ENCODE measurements at places on chromosomes 1 and 21.

DNA sequence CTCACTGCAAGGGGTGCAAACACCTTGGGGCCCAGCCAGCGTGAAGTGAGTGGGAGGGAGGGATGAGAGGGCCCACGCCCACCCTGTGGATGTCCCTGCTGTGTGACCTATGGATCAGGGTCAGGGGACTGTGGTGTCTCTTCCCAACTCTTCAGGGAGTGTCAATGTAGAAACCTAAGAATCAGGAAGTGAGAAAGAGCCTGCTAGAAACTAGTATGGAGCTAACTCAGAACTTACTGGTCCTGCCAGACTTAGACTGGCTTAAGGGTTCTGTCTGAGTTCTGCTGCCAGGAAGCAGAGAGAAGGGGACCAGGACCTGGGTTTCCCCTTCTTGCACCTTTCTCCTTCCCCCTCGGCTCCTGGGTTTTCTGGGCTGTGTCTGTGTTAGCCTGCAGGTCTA is 1.8 kb upstream of the IL10 start:
- no peak for DNase-seq

DNA sequence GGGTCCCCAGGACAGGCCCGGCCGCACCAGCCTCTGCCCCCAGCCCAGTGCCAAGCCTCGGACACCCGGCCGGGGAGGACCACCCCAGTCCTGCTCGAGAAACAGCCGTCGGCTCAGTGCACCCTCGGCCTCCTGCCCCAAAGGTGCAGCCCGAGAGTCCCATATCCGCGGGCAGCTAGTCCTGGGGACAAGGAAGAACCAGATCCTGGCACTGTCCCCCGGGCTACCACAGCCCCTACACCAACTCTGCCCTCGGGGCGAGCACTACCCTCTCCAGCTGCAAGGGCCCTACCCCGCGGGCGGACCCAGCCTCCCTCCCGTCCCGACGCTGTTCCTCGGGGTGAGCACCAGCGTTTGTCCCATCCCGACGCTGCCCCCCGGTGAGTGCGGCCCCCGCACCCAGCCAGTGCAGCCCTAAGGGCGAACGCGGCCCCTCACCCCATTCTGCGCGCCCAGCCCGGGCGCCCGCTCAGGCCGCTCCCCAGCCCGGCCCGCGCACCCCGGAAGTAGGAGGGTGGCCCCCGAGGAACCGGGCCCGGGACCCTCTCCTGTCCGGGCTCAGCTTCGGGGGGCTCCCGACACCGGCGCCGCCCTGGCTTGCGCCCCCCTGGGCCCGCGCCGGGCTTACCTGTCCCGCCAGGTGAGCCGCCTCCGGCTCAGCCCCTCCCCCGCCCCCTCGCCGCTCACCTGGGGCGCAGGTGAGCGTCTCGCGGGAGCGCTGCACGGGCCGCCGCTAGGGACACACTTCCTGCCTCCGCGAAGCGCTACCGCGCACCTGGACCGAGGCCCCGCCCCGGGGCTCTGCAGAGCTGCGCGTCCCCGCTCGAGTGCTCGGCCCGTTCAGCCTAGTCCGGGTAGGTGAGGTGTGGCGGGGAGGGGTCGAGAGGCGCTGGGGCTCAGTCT is at the start of gene KDF1:
Gene KDF1, minus strand, starts transcription at position 747 of the 903 bp plus-strand sequence. CDS start 8,088 bp downstream, outside the sequence.
- no peak for DNase-seq

DNA sequence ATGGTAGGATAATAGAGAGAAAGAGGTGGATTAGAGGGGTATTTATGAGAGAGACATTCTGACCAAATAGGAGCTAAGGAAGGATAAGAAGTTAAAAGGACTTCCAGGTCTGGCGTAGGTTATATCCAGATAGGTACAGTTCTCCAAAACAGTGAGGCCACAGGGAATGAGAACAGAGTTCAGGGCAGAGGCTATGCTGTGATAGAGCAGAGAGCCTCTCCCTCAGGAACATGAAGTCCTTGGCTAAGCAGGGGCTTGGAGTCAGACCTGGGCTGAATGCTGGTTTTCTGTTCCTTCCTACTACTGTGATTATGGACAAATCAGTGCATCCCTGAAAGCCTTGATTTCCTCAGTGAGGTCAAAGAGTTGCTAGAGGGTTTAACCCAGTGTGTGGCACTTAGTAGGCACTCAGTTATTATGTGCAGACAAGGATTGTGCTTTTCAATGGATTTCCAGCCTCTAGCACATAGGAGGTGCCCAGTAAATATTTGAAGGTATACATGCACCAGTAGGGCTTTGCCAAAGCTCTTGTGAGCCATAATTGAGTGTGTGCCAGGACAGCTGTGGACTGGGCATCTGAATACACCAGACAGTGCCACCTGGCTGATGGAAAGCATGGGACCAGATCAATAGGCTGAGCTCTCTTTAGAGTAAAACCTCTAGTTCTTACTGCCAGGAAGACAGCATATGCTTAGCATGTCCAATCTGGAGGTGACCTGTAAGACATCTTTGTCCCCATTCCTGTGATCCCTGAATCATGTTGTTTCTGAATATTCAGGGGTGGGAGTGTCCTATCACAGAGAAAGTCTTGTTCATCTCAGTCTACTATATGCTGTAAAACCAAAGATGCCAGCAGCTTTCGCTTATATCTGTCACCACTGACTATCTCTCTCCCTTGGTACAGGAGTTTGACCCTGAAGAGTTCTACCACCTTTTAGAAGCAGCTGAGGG is 111.1 kb downstream of the PIK3R3 start:
- DNase-seq: no peak

DNA sequence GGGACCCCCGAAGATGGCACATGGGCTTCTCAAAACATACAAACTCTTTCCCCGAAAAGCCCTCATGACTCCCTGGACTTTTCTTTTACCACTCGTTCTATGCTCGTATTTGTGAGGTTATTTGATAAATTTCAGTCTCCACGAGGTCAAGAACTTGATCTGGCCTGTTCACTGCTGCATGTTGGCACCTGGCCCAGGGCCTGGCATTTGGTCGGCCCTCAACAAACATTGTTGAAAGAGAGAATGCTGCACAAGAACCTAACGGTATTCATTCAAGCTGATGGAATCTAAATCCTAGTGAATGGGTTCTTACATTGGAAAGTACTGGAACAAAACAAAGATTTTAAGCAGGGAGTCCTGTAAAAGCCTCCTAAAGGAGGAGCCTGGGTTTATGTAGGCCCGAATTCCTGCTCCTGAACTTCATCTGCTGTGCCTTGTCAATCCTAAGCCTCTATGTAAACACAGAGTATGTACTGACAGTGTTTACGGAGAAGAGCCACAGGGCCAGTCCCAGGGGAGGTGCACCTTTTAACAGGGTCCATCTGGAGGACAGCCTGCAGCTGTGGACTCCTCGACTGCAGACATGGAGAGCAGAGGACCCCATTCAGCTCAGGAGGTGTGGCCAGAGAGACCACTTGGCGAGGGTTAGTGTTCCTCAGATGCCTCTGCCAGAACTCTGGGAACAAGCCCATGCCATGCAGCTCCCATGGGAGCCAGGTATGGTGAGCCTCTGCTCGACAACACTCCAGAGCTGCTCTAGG is 46.9 kb downstream of the L1TD1 start:
- no peak for DNase-seq

DNA sequence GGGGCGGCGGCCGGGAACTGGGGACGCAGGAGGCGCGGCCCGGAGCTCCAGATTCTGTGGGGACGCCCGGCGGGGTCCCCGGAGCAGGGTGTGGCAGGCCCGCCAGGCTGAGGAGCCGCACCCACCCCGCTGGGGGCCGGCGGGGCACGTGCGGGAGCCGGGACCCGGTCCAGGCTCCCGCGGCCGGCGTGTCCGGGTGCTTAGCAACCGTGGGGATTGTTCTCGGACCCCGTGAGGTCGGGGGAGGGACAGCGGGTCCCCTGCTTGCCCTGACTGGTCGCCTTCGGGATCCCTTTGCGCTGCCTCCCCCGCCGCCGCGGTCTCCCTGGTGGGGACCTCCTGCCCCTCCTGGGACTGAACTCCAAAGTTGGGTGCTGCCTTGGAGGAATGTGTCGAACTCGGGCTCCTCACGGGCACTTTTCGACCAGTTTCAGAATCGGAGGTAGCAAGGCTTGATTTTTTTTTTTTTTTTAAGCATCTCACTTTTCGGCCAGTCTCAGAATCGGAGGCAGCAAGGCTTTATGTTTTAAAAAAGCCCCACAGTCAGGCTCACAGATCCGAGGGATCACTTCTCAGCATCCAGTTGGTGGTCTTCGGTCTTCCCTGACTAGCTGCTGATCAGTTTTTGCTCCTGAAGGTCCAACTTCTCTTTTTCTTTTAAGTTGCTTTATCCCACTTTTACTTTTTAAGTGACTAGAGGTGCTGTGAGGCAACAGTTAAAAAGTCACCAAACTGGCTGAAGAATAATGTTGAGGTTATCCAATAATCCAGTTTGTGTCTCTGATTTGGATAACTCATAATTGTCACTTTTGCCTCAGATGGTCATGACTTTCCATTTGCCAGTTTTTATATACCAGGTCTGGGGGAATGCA is 648 bp downstream of the FAM76A start:
- peak; percentile 75 for DNase-seq

GRCh38 chr21:33478182-33478581 is 1.6 kb downstream of the TMEM50B start:
- DNase-seq: no peak

GRCh38 chr1:24580756-24581155 is 24.9 kb downstream of the NCMAP start:
- no peak for DNase-seq

DNA sequence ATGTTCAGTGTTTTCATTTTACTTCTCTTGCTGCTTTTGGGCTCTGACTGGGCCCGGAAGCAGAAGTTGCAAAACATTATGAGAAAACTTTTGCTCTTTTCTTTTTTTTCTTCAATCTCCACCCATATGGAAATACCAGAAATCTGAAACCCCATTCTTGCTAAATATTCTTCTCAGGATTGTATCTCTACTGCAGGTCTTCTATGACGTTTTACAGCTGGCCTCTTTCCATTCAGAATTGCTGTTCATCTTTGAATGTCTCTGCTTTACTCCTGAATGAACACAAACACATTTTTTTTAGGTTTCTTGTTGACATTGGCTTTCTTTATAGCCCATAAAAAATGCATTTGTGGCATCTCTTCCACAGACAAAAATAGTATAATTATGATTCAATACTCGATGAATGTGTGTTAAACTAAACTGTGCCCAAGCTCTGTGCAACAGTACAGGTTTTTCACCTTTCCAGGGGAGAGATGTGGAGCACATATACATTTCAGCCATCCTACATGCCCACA is 18.8 kb downstream of the PTPRC start:
- DNase-seq: no peak

GRCh38 chr1:228152918-228153258 is 3.2 kb downstream of the GJC2 start:
- DNase-seq: no peak

Data from psoas muscle (tissue), 8 donors.